ENCODE measurements at places on chromosomes 16 and 17.

GRCh38 chr16:1072526-1073261 lies at the start of gene SSTR5:
Gene SSTR5, plus strand, starts transcription at chr16:1072747. Its CDS starts 6,122 bp downstream, at chr16:1078869.
- no peak for DNase-seq

GRCh38 chr16:81189100-81189664 lies 49.3 kb upstream of the BCO1 start:
- no peak for DNase-seq

- DNase-seq: no peak
Observed at GRCh38 chr16:84712138-84712671, 12.4 kb downstream of the USP10 start.

GRCh38 chr16:81717662-81718189 lies 61.4 kb upstream of the PLCG2 start:
- no peak for DNase-seq

DNA sequence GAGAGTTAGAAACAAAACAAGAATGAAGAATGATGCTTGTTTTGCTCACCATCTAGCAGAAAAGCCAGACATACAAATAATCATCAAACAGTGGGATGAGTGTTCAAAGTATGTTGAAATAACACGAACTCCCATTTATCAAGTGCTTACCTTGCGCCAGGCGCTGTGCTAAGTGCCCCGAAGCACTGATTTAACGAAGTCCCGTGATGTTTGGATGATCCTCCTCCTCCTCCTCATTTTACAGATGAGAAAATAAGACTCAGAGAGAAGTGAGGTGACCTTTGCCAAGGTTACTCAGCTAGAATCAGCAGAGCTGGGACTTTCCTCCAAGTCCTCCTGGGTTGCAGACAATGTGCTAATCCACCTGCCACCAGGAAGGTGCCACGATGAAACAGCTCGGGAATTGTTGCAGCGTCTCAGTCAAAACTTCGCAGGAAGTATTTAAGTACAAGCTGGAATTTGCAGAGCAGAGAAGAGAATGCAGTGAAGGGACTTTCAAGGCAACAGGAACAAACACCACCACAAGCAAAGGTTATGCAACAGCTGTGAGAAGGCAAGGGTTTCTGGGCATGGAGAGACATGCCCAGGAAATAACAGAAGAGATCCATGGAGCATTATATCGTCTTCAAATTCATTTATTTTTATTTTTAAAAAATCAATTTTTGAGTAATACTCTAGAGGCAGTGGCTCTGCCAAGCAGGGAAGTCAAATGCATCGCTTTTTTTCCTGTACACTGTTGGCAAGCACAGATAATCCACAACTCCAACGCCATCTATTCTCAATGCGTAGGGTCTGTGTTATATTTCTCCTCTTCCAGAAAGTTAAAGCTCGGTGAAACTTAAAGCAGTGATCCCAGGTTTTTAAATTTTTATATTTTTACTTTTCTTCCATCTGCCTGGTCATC lies 11.1 kb downstream of the PRCD start:
- no peak for DNase-seq

DNA sequence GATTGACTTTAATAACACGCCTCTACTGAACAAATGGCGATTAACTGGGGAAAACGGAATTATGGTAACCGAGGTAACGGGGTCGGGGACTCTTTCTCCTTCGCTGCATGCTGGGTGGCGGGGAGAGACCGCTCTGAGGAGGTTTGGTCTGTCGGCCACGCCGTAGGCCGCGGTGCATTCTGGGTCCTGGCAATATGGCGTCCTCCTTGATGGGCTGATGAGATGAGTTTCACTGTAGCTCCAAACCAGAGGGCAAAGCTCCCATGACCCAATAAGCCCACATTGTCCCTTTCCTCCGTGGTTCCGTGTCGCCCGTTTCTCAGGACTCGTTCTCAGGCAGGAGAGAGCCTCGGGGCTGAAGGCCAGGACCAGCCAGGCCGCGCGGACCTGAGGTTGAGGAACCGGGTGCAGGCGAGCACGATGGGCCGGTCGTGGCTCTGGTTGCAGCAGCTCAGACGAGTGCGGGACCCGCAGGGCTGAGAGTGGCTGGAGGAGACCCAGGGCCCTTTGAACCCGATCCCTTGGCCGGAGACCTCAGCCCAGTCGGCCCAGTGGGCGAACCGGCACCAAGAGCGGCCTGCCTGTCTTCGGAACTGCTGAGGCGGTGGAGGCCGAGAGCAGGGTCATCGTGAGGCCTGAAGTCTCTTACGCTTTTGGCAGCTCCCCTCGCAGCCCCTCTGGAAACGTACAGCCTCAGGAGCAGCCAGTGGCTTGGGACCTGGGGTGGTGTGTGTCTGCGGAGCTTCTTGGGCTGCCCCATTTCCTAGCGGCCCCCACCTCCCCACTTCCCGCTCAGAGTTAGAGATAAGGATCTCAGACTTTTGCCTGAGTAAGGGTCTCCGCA lies at the start of gene RPTOR:
Gene RPTOR, plus strand, starts transcription at position 184 of the 844 bp plus-strand sequence. CDS start 792 bp downstream, outside the sequence.
- peak; percentile 97 for DNase-seq

DNA sequence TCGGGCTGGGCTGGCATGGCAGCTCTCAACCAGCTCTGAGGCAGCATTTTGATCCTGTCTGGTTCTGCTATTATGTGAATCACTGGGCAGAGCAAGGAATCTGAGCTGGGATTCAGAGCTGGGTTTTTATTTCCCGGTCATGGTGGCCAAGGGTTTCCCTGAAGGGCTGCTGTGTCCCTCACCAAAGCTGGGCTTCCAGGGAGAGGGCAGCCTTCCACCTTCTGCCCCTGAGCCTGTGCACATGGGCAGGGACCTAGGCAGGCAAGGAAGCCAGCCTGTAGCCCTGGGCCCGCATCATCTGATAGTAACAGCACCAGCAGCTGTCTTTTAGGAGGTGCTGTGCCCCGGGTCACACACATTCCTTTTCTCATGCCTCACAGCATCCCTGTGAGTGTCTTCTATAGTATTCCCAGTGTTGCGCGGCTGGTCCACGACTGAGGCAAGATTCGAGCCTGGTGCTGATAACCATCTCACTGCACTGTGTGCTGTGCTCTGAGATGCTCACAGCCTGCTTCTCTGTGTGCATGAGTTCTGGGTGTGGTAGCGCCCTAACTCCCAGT lies 85.3 kb upstream of the PLCG2 start:
- DNase-seq: no peak

GRCh38 chr17:10474536-10474935 lies 5.2 kb upstream of the MYH4 start:
- DNase-seq: no peak

DNA sequence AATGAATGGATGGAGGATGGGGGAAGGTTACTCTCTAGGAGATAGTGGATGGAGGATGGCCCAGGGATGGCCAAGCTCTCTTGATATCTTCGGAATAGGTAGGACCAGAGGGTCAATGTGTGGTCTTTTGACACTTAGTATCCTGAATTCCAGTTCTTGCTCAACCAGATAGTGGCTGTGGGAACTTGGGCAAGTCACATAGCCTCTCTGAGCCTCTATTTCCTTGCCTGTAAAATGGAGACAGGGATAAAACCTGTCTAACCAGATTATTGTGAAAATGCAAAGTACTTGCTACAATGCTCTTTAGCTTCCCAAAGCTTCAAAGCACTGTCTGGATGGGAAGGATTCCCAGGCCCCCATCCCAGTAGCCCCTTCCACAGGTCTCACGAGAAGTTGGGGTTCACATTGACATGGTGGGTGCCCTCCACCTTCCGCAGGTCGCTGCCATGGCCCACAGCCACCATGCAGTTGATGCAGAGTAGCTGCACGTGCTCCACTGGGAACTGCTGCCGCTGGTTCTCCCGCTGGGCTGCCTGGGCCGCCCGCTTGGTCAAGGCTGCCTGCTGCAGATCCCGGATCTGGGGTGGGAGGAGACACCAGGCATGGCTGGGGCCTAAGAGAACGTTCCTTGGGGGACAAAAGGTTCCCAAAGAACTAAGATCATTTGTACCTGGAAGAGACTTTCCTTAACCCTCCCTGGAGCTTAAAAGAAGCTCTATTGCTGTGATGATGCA lies 5.1 kb upstream of the ZNF385C start:
- no peak for DNase-seq

- DNase-seq: no peak
Observed at GRCh38 chr17:15298176-15298575, 33.0 kb upstream of the PMP22 start.

DNA sequence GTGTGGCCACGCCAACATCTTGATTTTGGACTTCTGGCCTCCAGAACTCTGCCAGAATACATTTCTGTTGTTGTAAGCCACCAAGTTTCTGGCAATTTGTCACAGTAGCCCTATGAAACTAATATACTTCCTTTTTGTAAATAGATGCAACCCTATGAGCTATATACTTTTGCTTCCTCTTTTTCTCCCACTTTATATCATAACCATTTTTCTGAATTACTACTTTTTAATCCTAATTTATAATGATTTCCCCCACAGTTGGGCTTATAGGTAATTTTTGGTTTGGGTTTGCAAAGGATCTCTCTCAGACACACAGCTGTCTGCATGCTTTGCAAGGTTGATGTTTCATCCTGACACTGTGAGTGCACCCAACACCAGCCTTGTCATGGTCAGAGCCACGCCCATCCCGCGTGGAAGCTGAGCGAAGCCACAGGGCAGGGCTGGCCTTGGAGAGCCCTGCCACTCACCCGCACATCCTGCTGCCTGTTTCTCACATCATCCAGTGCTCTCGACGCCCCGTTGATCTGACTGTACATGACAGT lies 5.8 kb downstream of the TRIM25 start:
- DNase-seq: no peak

DNA sequence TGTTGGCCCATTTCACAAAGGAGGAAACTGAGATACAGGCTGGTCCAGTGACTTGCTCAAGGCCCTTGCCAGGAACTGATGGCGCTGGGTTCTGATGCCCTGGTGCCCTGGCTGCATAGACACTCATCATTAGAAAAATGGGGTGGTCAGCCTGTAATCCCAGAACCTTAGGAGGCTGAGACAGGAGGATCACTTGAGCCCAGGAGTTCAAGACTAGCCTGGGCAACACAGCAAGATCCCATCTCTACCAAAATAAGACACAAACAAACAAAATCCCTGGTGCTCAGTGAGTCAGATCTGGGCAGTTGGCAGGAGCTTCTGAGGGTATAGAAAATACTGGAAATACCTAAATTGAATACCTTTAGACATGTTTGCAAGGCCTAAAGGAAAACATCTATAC lies 41.1 kb upstream of the KIFC3 start:
- no peak for DNase-seq

DNA sequence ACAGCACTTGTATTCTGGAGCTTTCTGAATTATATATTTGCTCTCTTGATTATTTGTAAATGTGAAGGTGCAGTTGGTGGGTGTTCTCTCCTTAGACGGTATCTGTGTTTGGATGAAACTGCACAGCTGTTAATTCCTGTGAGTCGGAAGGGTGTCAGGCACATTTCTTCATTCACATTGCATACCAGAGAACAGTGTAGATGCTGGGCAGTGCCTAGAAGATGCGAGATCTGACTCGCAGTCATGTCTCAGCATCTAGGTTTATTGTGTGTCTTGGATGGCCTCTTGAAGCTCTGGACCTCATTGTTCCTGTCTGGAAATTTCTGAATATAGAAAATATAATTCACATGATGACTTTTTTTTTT lies 61.2 kb downstream of the CLEC16A start:
- DNase-seq: no peak

DNA sequence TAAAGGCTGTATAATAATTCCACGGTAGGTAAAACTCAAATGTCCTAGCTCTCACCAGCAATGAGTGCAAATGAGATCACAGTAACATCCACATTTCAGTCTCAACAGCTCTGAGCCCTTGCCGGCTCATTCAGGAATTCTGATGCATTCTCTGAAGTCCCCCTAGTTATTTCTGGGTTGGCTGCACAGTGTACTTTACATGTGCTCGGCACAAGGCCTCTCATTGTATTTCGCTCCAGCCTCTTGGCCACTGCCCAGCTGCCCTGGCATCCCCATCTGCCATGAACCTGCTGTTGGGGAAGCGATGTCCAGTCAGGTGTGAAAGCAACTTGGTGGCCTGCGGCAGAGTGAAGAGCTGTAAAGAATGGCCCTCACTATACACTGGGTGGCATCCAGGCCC lies 14.3 kb downstream of the PRCD start:
- DNase-seq: no peak

DNA sequence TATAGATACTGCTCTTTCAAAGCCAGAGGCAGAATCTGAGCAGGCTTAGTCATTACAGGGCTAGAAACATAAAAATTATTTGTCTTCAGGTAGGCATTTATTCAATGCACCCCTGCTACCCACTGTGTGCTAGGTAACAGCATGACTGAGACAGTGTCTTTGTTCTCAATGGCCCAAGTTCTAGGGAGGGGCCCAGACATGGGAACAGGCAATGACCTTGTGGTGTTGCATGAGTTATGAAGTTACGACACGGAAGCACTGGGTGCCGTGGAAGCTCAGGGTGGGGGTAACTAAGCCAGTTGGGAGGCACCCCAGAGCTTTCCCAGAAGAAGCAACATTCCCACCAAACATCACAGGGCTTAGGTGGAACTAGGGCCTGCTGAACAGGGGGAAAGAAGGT lies 87.0 kb downstream of the CPPED1 start:
- no peak for DNase-seq

GRCh38 chr17:8749616-8750015 lies 5.0 kb upstream of the CCDC42 start:
- DNase-seq: no peak

GRCh38 chr17:34090593-34090992 lies 164.5 kb upstream of the CCL2 start:
- DNase-seq: no peak

DNA sequence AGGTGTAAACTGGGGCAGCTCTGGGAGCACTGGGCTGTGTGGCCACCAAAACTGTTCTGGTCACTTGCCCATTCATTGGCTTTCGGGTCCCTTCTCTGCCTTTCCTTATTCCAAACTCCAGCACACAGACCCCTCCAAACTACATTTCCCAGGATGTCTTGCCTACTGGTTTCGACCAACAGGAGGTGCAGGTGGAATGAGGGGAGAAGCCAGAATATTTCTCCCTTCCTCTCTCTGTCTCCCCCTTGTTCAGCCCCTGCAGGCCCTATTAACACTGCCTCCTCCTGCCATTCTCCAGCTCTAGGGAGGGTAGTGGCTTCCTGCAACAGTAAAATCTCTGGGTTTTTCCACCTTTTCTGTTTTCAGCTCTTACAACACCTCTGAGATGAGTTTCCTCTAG lies 13.2 kb upstream of the NAGPA start:
- DNase-seq: no peak

- no peak for DNase-seq
Observed at GRCh38 chr16:11182411-11182810, 73.6 kb downstream of the SOCS1 start.

GRCh38 chr16:85306071-85306792 lies 194.0 kb upstream of the CIBAR2 start:
- DNase-seq: peak; percentile 55

- DNase-seq: peak; percentile 68
Observed at GRCh38 chr17:38453951-38454421, 25.7 kb downstream of the ARHGAP23 start.
